ENCODE measurements at places on chromosomes 6 and 20. TPM values are rescaled to one million over a fixed set of nuclear protein-coding genes. Genes with fewer than 3 reads are reported as not detected.

The C6orf163 gene
- 1.4 TPM for total RNA-seq

The OPRL1 gene
- total RNA-seq = 0.49 TPM

The CST5 gene
- not detected for total RNA-seq

The UST gene
- total RNA-seq = 4.4 TPM

The OGFR gene
- total RNA-seq = 22.5 TPM

The MAS1 gene
- not detected for total RNA-seq

The ATF6B gene
- 24.4 TPM for total RNA-seq

The LMBRD1 gene
- total RNA-seq = 50.2 TPM

The LINC00237 gene
- total RNA-seq = not detected
